ENCODE measurements at places on chromosomes 13 and 19. TPM values are rescaled to one million over a fixed set of nuclear protein-coding genes. Genes with fewer than 3 reads are reported as not detected.

- H3K4me1 ChIP-seq: peaks cover 4% of the 10 kb centered on the region
- no peak overlapping the region for H3K4me3 ChIP-seq
- H3K27me3 ChIP-seq: no peaks in the 10 kb centered on the region
- DNase-seq: no peak
Observed at GRCh38 chr19:21158523-21159135, 16.8 kb downstream of the ZNF431 start.

The ZNF729 gene
- not detected for total RNA-seq

- H3K4me3 ChIP-seq: no peak overlapping the region
- H3K27ac ChIP-seq: no peak overlapping the region
- no peaks in the 10 kb centered on the region for H3K27me3 ChIP-seq
- DNase-seq: no peak
- H3K36me3 ChIP-seq: no peaks in the 10 kb centered on the region
- peaks cover 19% of the 10 kb centered on the region for H3K4me1 ChIP-seq
Observed at GRCh38 chr19:48417421-48417820, 24.0 kb downstream of the GRIN2D start.

- peaks cover 44% of the 10 kb centered on the region for H3K36me3 ChIP-seq
- no peaks in the 10 kb centered on the region for H3K27me3 ChIP-seq
- no peak overlapping the region for H3K4me3 ChIP-seq
- no peaks in the 10 kb centered on the region for H3K4me1 ChIP-seq
- H3K27ac ChIP-seq: no peak overlapping the region
Observed at GRCh38 chr19:48216933-48217332, 38.8 kb downstream of the CARD8 start.

DNA sequence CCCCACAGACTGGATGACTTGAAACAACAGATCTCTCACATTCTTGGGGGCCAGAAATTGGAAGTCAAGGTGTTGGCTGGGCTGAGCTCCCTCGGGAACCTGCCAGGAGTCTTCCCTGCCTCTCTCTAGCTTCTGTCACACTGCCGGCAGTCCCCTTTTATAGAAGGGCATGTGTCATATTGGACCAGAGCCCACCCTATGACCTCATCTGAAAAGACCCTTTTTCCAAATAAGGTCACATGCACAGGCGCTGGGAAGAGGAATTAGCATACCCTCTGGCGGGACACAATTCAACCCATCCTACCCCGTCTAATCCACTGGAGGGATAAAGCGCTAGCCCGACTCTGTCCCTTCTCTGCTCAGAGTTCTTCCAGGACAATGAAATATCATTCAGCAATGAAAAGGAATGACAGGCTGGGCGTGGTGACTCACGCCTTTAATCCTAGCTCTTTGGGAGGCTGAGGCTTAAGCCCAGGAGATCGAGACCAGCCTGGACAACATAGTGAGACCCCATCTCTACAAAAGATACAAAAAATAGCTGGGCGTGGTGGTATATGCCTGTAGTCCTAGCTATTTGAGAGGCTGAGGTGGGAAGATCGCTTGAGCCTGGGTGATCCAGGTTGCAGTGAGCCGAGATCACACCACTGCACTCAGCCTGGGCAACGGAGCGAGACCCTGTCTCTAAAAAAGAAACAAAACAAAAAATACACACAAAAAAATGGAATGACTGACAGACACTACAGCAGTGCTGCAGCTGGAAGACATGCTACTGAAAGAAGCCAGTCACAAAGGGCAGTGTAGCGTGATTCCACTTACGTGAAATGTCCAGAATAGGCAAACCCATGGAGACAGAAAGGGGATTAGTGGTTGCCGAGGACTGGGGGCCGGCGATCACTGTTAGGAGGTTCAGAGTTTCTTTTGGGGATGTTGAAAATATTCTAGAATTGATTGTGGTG is 28.5 kb downstream of the MEIS3 start:
- no peak for DNase-seq
- H3K27me3 ChIP-seq: no peaks in the 10 kb centered on the region
- H3K4me1 ChIP-seq: no peaks in the 10 kb centered on the region
- no peaks in the 10 kb centered on the region for H3K36me3 ChIP-seq
- H3K27ac ChIP-seq: no peak overlapping the region
- H3K4me3 ChIP-seq: no peak overlapping the region

- DNase-seq: no peak
- H3K36me3 ChIP-seq: no peaks in the 10 kb centered on the region
- no peak overlapping the region for H3K27ac ChIP-seq
- no peaks in the 10 kb centered on the region for H3K4me1 ChIP-seq
Observed at GRCh38 chr19:44662691-44663385, 8.4 kb upstream of the CEACAM19 start.
